ENCODE measurements at places on chromosomes 5 and 9.

DNA sequence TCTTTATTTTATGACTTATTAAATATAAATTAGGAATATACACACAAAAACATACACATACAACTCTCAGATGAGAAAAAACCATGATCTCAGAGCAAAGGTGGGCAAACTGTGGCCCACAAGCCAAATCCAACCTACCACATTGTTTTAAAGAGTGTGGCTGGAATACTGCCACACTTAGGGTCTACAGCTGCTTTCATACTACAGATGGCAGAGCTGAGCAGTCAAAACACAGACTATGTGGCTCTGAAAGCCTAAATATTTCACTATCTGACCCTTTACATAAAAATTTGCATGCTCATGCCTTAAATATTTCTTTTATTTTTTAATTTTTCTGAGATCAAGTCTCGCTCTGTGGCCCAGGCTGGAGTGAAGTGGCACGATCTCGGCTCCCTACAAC, 28.3 kb downstream of the LEAP2 start:
- DNase-seq: no peak

DNA sequence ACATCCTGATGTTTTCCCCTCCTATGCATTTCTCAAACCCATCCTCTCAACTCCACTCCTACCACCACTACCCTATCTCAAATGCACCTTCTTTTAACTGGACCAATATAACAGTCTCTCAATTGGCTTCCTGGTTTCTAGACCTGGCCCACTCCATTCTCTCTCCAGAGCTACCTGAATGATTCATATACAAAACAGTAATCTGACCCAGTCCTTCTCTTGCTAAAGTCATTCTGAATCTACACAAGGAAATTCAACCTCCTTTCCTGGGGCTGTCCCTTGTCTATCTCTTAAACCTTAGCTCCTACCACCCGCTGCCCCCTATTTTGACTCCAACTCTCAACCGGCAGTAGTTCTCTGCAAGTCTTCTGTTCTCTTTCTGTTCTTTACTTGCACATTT, 97.2 kb downstream of the PCSK1 start:
- DNase-seq: no peak

DNA sequence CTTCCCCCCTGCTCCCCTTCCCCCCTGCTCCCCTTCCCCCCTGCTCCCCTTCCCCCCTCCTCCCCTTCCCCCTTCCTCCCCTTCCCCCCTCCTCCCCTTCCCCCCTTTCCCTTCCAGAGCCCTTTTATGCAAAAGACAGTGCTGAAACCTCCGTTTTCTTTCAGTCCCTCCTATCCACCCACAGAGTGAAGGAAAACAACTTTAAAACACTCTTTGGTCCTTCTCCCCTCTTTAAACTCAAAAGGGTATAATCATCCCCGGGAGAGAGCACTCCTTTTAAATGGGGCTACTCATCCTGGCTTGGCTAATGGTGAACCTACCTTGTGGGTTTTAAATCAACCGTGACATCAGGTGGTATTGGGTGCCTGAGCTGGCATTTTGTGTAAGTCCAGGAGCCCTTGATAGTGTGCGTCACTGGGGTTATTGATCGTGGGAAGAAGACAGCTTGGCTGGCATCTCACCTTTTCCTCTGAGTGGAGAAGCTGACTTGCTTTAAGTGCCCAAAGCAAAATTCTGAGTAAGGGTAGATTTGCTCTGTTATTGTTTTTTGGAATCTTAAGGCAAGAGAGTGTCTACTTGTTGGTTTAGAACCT, 2.7 kb downstream of the LARP1 start:
- no peak for DNase-seq

DNA sequence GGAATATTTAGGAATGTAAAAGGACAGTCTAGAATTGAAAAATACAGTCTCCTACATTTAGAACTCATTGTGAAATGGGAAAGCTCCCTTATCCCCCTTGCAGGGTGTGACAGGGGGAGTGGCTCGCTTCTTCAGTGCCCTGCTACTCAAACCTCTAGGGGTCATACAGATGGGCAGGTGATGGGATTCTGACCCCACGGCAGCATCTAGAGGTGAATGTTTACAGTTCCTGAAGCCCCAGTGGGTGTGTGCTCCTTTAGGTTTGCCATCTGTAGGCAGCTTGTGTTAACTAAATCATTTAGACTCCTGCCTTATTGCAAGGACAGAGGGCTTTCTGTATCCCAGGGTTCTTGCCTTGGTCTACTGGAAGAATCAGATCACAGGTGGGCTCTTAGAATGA, 271.0 kb upstream of the MPDZ start:
- no peak for DNase-seq

- DNase-seq: no peak
Measured at GRCh38 chr5:142683881-142684505, 1.9 kb downstream of the FGF1 start.

- no peak for DNase-seq
Measured at GRCh38 chr9:105309531-105309931, 65.1 kb downstream of the SLC44A1 start.

DNA sequence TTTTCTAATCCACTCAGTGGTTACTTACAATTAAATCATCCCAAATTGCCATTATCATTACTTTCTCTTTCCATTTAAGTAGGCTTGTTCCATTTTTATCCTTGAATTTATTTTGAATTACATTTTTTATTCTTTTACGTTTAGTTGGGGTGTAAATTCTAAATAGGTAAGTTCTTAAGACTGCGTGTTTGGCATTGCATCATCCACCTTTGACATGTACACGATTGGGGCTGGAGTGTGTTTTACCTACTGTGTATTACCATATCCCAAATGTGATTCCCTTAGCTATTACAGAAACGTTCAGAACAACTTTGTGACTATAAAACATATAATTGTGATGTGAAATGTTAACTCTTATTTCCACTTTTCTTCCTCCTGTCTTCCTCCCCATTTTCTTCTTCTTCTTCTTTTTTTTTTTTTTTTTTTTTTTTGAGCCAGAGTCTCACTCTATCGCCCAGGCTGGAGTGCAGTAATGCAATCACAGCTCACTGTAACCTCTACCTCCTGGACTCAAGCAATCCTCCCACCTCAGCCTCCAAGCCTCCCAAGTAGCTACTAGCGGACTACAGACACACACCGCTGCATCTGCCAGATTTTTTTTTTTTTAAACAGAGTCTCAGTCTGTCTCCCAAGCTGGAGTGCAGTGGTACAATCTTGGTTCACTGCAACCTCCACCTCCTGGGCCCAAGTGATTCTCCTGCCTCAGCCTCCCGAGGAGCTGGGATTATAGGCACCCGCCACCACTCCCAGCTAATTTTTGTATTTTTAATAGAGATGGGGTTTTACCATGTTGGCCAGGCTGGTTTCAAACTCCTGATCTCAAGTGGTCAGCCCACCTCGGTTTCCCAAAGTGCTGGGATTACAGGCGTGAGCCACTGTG, 16.7 kb downstream of the MARVELD2 start:
- DNase-seq: no peak

- DNase-seq: peak; percentile 15
Measured at GRCh38 chr5:100758780-100759179, 144.3 kb downstream of the ST8SIA4 start.

GRCh38 chr9:19445452-19445851, 36.6 kb downstream of the ACER2 start:
- no peak for DNase-seq

- no peak for DNase-seq
Measured at GRCh38 chr9:133125941-133126696, 5.1 kb upstream of the RALGDS start.

DNA sequence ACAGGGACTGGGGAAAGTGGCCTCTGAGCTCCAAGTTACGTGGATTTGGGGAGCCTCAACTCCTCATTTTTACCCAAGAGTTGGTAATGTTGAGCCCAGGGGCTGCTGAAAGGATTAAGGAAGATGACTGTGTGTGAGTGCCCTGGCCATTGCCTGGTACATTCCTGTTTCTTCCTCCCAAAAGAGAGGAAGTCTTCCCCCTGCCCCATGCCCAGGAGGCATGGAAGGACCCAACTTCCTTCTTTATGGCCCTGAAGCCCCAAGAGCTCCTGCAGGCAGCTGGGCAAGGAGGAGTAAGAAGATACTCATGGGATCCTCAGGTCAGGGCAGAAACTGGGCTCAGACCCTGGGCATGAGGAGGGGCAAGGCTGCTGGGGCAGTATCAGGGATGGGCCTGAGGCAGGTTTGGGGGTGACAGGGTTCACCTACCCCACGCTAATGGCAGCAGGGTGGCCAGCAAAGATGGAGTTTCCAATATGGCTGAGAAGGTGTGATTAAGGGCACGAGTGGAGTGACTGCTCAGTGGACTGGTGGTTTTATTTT, 118.3 kb upstream of the MVB12B start:
- no peak for DNase-seq

DNA sequence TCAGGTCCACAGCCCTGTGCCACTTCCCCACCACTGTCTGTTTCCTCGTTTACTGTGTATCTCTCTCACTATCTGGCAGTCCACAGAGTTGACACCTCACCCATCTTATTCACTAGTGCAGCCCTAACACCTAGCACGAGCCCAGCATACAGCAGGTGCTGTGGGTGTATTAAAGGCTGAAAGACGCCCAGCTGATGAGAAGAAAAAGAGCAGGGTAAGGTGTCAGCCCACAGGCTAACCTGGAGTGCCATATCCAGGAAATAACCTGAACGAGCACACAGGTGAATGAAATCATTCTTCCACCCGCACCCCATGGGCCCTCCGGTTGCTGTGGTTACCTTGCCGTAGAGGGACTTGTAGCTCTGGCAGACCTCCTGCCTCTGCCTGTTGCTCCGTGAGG, 18.6 kb downstream of the ANXA6 start:
- DNase-seq: no peak

Data from NCI-H1436 treated with DMSO at 0.1 percent for 48 hours (cell line).